ENCODE measurements at places on chromosomes 7 and 10. TPM values are rescaled to one million over a fixed set of nuclear protein-coding genes. Genes with fewer than 3 reads are reported as not detected.

- DNase-seq: no peak
Measured at GRCh38 chr7:127091620-127092019, 161.1 kb downstream of the GRM8 start.

DNA sequence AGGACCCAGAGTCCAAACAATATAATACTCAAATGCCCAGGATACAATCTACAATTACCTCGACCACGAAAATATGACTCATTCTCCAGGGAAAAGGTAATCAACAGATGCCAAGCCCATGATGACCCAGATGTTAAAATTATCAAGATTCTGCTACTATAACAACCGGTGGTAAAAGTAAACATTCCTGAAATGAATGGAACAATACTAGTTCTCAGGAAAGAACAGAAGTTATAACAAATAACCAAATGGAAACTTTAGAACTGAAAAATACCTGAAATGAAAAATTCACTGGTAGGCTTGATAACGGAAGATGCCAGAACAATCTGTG, 34.1 kb upstream of the GUSB start:
- DNase-seq: no peak

The ASIC3 gene
- polyA plus RNA-seq: 1.9 TPM

DNA sequence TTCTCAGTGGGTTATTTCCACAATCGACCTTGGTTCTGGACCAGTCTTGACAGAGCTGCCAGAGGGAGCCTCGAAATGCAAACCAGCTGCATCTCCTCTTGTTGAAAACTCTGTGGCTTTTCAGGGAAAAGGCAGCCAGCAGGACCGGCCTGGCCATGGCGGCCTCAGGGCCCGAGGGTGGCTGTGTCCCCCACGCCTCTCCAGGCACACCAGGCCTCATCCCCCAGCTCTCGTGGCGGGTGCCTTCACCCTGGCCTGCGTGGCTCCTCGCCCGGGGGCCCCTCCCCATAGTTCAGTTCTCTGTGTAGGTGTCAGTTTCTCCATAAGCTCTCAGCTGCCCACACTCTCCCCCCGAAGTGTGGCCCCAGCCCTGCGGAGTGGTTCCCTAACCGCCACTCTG, 63.5 kb downstream of the MGMT start:
- no peak for DNase-seq

DNA sequence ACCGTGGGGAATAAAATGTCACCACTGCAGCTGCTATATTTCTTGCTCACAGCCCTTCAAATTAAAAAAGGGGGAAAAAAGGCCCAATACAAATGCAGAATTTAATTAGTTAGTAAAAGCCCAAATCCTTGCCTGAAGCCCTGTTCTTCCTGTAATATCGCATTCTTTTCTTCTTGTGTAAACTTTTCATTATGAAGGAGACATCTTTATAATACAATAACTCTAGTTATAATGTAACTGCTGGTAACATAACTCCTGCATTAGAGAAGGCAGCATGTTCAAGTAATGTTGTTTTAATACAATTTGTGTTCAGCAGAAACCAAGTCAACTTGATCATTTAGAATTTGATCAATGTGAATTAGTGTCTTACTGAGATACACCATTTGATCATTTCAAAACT, 250.9 kb downstream of the CHCHD3 start:
- DNase-seq: no peak

GRCh38 chr7:101625031-101625791, 3.9 kb downstream of the MYL10 start:
- no peak for DNase-seq

The CCT6A gene
- polyA plus RNA-seq: 223 TPM

The MPP7 gene
- 8.4 TPM for polyA plus RNA-seq

DNA sequence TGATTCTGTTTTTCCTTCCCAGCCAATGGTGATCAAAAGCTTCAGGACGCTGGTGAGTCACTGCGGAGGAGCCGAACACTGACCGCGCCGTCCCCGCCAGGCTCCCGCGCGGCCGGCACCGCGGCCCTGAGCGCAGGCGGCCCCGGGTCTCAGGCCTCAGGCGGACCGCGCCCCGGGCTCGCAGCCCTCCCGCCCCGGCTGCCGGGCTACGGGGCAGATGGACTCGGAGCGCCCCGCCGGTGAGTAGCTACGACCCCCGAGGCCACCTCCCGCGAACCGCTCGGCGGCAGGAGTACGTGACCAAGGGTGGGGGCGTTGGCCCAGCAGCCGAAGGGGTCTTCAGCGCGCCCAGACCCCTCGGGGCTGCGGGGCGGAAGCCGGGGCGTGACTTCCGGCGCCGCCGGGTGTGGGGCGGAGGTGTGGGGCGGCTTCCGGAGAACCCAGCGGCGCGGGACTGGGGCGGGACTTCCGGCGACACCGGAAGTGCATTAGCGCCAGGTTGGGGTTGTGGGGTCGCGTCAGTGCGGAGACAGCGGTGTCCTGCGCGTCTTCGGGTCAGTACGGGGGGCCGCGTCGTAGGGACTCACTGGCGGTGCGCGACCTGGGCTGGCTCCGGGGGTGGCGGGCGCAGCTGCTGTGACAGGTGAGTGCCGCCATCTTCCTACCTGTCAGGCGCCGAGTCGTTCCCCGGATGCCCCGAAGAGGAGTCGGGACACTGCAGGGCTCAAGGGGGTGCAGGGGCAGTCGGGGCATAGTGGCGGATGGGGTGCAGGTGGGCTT, at the start of gene WDR37:
TSS of gene WDR37 (plus strand) at position 60 of the 780 bp plus-strand sequence. CDS start 15,771 bp downstream, outside the sequence.
- no peak for DNase-seq

DNA sequence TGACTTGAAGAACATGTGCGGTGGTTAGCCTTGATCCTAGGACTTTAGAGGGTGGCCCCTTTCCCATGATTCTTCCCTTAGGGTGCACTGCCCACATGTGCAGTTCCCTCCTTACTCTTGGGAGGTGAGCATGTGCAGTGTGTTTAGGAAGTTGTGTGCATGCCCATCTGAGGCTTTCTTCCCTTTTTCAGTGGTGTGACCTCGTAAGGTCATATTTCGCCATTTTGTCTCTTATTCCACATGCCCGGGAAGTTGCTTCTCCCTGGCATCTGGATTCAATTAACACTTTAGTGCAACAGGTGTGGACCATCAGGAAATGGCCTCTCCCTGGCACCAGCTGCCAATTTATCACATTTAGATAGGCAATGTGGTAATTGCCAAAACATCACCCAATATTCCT, 380.6 kb upstream of the VSTM2A start:
- no peak for DNase-seq

DNA sequence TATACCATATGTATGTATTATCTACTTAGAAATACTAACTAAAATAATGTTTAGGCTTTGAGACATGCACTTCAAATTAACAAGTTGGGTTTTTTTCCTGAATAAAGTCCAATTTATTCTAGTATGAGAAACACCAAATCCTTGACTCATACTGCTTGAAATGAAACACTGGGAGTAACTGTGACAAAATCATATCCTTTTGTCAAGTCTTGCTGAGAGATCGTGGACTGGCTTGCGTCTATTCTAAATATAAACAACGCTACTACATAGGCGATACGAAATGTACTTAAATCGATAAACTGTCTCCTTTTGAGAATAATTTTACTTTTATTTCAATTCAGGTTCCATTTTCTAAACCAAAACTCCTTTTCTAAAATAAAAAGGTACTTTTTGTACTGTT, 16.3 kb downstream of the SMURF1 start:
- DNase-seq: no peak

The NKX1-2 gene
- polyA plus RNA-seq: not detected

DNA sequence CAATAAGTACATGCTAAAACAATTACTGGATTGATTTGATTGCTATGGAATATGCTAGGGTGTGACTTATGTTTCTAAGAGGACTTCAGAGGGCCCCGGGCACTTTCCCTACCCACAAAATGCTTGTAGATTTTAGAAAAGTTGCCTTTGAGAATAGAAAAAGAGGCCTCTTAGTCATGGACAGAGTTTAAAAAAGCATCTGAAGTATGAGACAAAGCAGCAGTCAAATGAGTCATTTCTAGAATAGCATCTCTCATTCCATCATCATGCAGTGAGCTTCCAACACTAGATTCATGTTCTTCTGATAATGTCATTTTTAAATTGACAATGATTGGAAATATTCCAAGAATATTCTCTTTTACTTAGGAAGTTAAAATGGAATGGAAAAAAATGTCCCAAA, 675.1 kb upstream of the PCDH15 start:
- DNase-seq: no peak

DNA sequence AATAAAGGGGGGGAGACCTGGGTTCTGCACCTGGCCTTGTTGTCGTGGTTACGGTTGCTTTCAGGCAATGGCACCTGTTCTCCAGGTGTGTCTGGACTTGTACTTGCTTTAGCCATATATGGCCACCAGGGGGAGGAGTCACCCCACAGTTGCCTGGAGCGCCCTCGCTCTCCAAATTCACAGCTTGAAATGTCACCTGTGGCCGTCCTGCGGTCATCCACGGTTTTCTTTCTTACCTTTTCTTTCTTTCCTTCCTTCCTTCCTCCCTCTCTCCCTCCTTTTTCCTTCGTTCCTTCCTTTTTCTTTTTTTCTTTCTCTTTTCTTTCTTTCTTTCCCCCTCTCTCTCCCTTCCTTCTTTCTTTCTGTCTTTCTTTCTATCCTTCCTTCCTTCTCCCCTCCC, 157.2 kb upstream of the ZNF92 start:
- peak; percentile 43 for DNase-seq

- no peak for DNase-seq
Measured at GRCh38 chr10:44574596-44575480, 189.9 kb upstream of the CXCL12 start.

The PNLIPRP1 gene
- polyA plus RNA-seq: not detected

The KLF14 gene
- polyA plus RNA-seq: 0.62 TPM

DNA sequence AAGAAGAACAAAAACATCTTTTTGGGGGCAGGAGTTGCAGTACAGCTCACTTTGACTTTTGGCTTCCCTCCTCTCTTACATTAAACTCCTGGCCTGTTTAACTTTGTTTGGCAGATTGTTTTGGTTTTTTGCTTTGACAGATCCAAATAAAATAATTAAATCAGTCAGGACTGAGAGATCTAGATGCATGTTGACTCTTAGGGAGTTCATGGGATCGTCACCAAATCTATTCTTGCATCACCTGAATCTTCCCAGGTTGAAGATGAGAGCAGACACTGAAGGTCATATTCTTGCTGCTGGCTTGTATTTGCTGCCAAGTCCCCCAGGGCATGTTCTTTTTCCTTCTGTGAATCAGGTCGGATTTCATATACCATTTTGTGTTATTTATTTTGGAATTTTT, 759.4 kb downstream of the CNTNAP2 start:
- no peak for DNase-seq

The KNDC1 gene
- polyA plus RNA-seq: 5.9 TPM

The MSMB gene
- not detected for polyA plus RNA-seq

GRCh38 chr7:91055219-91055618, 209.0 kb upstream of the FZD1 start:
- DNase-seq: no peak

DNA sequence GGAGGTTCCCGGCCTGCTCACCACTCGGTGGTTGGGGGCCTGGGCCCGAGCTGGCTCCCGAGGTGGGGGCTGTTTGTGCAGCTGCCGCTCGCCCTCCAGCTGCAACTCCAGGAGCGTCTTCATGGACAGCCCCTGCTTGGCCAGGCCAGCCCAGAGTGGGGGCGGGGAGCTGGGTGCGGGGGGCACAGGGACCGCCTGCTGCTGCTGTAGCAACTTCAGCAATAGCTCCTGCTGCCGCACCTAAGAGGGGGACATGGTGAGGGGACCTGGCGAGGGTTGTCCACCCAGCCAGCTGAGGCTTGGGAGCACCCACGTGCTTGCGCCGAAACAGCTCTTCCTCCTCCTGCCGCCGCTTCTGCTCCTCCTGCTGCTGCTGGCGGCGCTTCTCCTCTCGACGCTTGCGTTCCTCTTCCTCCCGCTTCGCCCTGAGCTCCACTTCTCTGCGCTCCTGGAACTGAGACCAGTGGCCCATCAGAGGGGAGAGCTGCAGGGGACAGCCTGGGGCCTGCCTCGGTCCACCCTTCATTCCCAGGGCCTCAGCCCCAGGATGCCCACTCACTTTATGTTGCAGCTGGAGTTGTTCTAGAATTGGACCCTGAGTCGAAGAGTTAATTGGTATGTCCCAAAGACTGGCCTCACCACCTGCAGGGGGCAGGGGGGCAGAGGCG, 9.6 kb downstream of the GNB2 start:
- DNase-seq: no peak

The FGFR2 gene
- 104 TPM for polyA plus RNA-seq

GRCh38 chr7:28684650-28685241, 272.4 kb downstream of the CREB5 start:
- DNase-seq: no peak

DNA sequence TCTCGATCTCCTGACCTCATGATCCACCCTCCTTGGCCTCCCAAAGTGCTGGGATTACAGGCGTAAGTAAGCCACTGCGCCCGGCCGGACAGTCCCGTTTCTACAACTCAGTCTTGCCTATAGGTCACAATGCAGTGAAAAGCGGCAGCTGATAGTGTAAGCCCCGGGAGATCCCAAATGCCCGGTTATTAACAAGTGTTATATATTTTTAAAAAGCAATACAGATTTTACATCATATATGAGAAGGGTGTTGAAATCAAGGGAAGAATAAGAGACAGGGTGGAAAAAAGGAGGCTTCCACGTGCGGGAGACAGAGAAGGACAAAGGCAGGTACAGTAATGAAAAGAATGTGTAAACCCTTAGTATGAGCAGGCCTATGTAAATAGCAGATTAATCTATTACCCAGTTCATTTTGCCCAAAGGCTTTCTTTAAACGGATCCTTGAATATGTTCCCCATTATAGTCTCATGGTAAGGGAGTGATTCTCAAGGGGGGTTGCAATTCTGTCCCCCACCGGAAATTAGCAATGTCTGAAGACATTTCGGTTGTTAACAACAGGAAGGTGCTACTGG, 170.8 kb downstream of the PDE1C start:
- no peak for DNase-seq

The CRHR2 gene
- polyA plus RNA-seq: not detected
